Neural cell (in vitro differentiated cells): ENCODE measurements at places on chromosomes 3 and 15. TPM values are rescaled to one million over a fixed set of nuclear protein-coding genes. Genes with fewer than 3 reads are reported as not detected.

KNG1 gene
- polyA plus RNA-seq = not detected in 2 replicates

SLC24A5 gene
- polyA plus RNA-seq = 0.76 and 0.78 TPM in 2 replicates

LMLN gene
- 3.1 and 6.9 TPM in 2 replicates for polyA plus RNA-seq

ARF4 gene
- polyA plus RNA-seq = 270 and 284 TPM in 2 replicates

LOXL1 gene
- 1.9 and 2.1 TPM in 2 replicates for polyA plus RNA-seq

TMEM158 gene
- polyA plus RNA-seq = 7.9 and 11.1 TPM in 2 replicates
